Stimulated activated effector memory CD8-positive, alpha-beta T cell treated with anti-CD3 and anti-CD28 coated beads, Interleukin-12 subunit alpha, Interleukin-12 subunit beta, amount 100 ng/mL, for 72 hours (primary cell): ENCODE measurements at places on chromosomes 7 and 10.

DNA sequence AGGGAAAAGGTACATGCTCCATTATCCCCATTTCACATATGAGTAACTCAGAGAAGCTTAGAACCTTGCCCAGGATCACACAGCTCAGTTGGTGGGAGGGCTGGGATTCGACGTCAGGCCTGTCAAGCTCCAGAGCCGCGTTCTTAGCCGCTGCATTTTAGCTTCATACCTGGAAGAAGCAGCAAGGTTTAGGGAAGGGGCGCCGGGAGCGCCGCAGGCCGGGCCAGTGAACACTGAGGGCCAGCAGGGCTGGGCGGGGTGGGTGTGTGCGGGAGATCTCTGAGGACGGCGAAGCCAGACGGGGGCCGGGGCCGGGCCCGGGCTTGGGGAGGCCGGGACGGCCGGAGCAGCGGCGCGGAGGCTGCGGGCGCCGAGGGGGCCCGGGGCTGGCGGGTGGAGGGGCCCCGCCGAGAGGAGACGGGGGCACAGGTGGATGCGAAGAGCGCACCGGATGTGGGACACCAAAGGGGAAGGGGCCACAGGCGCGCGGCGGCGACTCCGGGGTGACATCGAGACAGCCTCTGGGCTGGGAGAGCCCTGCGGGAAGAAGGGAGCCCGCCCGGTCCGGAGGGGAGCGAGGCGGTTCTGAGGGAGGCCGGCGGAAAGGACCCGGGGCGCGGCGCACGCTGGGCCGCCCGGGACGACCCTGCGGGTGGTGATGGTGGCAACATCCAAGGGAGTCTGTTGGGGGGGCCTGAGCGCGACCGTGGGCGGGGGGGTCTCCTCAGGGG, 498 bp downstream of the NDST2 start:
- peak; percentile 82 for DNase-seq

DNA sequence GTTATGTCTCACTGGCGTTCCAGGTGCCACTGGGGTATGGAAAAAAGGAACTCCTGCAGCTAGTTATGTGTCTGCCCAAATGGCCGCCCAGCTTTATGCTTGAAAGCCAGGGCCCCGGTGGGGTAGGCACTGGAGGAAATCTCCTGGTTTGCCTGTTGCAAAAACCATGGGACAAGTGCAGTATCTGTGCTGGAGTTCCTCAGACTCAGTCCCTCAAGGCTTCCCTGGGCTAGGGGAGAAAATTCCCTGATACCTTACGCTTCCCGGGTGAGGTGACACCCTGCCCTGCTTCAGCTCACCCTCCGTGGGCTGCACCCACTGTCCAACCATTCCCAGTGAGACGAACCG, 90.3 kb upstream of the CDK6 start:
- DNase-seq, result no peak

DNA sequence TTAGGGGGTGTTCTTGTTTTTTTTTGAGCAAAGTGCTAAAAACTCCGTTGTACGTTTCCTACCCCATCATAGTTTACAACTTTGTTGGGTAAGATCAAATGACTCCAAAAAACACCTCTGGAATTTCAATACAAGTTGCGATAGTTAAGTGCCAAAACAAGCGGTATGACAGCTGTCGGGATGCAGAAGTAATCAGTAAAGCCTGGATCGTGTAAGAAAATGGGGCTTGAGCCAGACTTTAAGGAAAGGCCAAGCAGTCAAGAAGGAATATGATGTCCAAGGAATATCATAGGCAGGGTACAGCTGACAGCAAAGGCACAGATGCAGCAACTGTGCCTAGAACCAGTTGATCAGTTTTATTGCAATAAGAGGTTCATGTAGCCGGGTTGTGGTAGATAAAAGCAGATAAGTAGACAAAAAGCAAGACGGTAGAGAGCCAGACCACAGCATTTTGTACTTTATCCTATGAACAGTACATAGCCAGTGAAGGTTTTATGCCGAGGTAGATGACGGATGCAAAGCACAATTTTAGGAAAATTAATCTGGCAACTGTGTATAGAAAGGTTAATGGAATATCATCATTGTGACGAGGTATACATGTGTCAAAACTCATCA, 45.5 kb downstream of the UBE2H start:
- DNase-seq, result no peak

DNA sequence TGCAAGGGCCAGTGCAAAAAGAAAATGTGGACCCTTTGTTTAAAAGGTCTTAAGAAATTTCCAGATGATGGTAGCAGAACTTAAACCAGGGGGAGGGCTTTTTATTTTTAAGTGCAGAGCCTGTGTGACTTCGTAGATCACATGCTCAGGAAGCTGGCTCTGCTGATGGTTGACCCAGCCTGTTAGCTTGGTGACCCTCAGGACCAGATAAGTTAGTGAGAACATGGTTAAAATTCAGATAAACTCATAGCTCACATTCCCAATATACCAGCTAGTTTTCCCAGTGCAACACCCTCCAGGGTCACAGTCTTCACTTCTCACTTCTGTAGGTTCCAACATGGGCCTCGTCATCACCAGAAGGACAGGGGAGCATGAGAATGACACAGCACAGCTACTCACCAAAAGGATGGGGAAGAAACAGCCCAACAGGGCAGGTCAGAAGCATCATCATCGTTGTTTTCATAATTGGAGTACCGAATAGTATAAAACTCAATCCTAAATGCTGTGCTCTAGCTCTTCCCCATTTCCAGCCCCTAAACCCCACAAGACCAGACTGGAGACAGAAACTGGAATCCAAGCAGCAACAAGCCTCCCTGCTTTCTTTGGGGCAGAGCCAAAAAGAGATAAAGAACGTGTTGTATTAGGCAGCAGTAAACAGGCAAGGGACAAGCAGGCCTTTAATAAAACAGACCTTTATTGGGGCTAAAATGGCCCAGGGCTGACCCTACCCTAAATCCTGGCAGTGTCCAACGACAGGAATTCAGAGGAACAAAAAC, 102.2 kb upstream of the ANKRD1 start:
- no peak for DNase-seq

GRCh38 chr10:116756277-116756676, 13.9 kb upstream of the HSPA12A start:
- no peak for DNase-seq

- DNase-seq, result no peak
Observed at GRCh38 chr10:65183236-65183635, 1662.0 kb downstream of the REEP3 start.

- DNase-seq, result no peak
Observed at GRCh38 chr10:78541481-78542140, 507.9 kb downstream of the RPS24 start.

DNA sequence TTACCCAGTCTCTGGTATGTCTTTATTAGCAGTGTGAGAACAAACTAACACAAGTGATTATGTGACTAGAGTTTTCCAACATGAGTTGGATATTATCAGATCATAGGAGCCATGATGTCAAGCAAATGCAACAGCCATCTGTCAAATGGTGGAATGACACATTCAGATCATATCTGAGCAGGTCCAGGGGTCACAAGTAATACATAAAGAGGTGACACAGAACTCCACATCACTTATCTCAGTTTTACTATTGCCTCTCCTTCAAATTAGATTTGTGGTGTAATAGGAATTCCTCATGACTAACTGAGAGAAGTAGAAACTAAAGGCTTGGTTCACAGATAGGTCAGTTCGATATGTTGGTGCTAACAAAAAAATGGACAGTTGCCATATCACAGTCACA, 12.2 kb upstream of the SAMD9L start:
- DNase-seq, result no peak

GRCh38 chr10:65423043-65423442, 1502.8 kb upstream of the LRRTM3 start:
- no peak for DNase-seq

- no peak for DNase-seq
Observed at GRCh38 chr10:114806562-114807391, 14.8 kb upstream of the FHIP2A start.

DNA sequence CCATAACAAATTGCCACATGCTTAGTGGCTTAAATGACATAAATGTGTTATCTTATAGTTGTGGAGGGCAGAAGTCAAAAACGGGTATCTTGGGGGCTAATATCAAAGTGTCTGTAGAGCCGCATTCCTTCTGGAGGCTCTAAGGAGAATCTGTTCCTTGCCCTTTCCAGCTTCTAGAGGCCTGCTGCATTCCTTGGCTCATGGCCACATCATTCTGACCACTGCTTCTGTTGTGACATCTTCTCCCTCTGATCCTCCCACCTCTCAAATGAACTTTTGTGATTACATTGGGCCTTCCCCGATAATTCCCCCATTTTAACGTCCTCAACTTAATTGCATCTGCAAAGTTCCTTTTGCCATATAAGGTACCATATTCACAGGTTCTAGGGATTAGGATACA, 76.1 kb downstream of the CYP26A1 start:
- DNase-seq, result no peak

DNA sequence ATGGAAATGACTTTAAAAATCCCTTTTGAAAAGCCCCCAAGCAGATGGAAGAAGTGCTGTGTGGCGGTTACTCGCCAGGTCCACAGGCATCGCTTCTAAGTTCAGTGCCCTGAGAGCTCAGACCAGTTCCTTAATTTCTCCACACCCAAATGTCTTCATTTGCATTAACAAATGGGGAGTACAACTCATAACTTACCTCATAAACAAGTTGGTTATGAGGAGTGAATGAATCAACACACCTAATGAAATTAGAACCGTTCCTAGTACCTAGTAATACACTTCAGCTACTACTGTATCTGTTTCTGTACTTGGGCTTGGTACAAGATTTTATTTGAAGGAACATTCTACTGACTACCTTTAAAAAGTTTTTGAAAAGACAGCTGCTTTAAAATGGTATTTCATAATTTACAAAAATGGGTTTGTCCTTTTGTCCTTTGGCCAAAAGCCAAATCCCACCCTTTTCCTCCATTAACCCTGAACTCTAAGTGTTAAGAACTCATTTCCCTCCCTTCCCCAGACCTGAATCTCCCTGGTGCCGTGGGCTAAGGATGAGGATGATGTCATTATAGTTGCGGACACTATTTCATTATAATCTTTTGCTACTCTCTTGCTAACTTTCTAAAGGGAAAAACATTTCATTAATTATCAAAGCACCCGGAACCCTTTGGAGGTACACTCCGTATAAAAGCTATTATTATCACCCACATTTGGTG, 221.5 kb upstream of the CELF2 start:
- no peak for DNase-seq

GRCh38 chr7:70042533-70042932, 444.3 kb downstream of the AUTS2 start:
- no peak for DNase-seq

DNA sequence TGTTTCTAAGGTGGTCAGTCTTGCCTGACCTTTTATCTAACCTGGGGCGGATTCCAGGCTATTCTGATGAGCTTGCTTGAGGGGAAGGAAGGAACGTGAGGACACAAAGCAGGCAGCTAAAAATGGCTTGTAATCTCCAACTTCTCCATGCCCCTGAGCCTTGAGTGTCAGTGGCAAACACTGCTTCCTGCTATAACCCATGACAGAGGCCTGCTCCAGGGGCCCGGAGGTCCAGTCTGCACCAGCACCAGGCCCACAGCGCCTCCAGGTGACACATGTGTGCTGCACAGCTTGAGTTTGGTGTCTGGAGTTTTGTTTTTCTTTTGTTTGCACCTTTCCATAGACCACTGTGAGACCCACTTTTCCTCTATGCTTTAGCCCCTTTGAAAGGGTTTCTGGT, 207.9 kb downstream of the PAXIP1 start:
- no peak for DNase-seq

DNA sequence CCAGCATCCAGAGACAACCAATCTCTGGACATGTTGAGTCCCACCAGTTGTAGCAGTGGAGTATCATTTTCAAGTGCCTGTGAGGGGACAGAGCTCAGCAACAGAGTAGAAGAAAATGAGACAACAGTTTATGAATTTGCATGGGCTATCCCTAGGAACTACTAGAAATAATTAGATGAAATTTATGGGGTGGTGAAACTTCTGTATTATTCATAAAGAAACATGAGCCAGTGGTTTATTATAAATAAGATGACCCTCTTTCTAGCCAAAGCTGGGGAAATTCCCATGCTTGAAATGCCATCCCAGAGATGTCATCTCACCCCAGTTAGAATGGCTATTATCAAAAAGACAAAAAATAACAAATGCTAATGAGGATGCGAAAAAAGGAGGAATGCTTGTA, 55.1 kb upstream of the ITGB8 start:
- no peak for DNase-seq

DNA sequence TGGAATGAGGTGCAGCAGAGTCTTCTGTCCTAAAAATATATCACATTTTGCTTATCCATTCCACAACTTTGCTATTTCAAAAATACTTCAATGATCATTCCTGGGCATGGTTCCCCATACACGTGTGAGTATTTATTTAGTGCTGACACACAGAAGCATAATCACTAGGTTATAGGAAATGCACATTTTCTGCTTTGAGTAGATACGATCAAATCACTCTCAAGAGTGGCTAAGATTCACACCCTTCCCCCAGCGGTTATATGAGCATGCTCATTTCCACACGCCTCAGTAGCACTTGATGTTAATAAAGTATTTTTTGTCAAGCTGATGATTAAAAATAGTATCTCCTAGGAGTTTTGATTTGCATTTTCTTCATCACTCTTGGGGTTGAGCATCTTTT, 93.5 kb upstream of the LRRC4 start:
- DNase-seq, result no peak

- DNase-seq, result no peak
Observed at GRCh38 chr10:118249714-118250113, 92.4 kb downstream of the FAM204A start.

GRCh38 chr7:112439476-112439875, 10.8 kb upstream of the IFRD1 start:
- DNase-seq, result no peak

- no peak for DNase-seq
Observed at GRCh38 chr10:56449770-56450169, 88.7 kb upstream of the ZWINT start.

DNA sequence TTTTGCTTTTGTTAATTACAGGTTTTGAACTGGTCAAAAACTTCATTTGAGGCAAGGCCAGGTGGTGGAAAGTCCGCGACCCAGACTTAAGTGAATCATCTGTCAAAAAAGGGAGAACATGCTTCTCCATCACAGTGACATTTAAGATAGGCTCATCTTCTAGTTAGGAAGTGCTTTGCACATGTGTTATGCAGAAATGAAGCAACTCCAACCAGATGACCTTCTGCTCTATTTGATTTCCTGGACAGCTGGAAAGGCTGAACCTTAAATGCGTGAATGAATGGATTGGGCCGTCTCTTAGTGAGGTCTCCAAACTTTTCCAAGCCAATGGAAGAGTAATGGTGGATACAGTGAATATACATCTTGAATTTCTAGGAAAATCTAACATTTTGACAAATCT, 101.6 kb upstream of the FAM13C start:
- no peak for DNase-seq

DNA sequence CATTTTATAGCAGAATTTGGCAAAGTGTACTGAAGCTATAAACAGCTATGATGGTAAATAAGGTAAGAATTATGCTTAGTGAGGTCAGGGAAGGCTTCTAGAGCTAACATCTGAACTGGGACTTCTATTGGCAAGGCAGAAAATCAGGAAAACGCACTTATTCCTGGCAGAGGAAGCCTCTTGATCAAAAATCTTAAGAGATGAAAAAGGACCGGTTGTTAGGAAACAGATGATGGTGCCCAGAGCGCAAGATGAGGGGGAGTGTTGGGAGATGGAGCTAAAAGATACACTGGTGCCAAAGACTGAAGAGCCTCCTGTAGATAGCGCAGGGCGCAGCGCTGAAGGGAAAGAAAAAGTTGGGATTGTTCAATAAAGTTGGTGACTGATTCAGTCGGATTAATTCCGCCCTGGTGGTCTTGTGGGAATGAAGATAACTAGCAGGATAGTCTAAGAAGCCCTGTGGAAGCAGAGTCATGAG, 550 bp upstream of the CALU start:
- no peak for DNase-seq
